Caudate nucleus (tissue), 63 donors: ENCODE measurements at places on chromosomes 1 and 21.

DNA sequence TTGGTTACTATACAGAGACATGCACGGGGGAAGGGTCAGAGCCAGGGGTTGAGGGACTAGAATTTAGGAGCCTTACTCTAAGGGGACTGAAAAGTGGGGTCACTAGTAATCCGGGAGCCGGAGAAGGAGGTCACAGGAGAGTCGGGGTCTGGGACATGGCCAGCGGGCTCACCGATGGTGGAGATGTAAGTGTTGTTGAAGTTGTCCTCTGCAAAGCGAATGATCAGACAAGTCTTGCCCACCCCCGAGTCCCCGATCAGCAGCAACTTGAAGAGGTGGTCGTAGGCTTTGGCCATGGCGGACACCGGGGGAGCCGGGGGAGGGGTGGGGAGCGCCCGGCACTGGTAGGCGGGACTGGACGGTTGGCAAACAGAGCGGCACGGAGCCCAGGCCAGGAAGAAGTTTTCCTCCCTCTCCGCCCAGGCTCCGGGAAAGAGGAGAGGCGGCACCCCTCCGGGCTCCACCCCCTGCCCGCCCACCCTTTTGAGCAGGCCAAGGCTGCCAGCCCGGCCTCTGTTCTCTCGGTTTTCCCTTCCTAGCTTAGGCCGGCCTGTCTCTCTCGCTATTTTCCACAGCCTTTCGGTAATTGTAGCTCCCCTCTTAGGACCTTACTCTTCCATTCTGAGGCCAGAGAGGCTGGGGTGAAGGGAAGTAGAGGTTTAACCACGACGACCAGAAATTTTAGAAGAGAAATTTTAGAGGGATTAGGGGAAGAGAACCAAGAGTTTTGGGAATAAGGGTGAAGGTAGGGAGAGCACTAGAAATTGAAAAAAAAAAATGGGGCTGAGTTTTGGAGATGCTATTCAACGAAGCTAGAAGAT lies at the start of gene RAB13:
RAB13 (minus strand) TSS at position 399 of the 821 bp plus-strand sequence; CDS start at position 296, 103 bp downstream.
- peak; percentile 40 for DNase-seq

DNA sequence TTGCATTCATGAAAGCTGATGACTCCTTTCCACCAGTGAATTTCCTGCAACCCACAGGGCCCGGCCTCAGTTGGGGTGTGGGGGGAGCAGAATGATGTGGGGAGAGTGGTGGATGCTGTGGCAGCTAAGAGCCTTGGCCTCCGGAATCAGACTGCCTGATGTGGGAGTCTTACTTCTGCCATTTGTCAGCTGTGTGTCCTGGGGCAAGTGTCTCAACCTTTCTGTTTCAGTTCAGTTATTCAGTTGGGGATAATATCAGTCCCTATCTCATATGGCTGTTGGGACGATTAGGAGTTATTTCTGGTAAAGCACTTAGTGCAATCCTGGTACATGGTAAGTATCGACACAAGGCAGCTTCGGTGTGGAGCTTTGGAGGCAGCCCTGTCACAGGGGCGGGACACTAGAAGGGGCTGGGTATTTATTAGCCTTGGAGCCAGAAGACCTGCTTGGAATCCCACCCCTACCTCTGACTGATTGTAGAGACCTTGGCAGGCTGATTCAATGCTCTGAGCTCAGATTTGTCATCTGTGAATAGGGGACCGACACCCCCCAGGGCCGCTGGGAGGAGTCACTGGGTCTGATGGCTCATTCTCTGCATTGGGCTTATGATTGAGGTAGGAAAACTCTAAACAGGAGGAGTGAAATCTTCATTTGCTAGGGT lies 19.6 kb downstream of the ARHGEF10L start:
- DNase-seq, result no peak

- no peak for DNase-seq
Observed at GRCh38 chr1:12327566-12327965, 97.7 kb downstream of the VPS13D start.

DNA sequence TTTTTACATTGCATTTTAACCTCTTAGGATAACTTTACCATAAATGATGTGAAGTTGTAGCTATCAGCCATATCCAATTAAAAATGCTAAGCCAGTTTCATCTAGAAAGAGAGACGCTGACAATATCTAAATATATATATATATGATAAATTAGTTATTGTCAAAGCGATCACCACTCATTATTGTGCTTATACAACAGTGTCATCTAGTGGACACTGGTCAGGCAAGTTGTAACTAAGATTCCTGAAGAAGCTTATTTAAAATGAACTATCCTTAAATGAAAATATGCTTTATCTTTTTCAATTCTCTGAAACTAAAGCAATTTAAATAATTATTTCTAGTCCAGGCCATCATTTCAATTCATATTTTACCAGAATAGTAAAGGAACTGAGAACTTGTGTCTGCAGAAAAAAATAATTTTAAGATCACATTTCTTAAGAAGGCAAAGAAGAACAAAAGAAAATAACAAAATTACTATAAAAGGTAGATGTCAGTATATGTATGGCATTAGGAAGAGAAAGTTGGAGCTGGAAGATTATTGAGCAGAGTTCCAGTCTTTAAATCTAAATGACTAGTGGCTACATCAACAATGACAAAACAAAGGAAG lies 193.3 kb upstream of the SNX7 start:
- no peak for DNase-seq

- DNase-seq, result no peak
Observed at GRCh38 chr1:239896569-239896968, 195.1 kb upstream of the FMN2 start.
